ENCODE measurements at places on chromosomes 2 and 18.

- peak; percentile 38 for DNase-seq
Measured at GRCh38 chr18:78525366-78526111, 454.1 kb upstream of the SALL3 start.

- DNase-seq = no peak
Measured at GRCh38 chr2:106581755-106582147, 94.6 kb downstream of the CD8B2 start.

- DNase-seq = peak; percentile 76
Measured at GRCh38 chr2:189613650-189614420, 33.2 kb upstream of the SLC40A1 start.

- peak; percentile 65 for DNase-seq
Measured at GRCh38 chr2:46008091-46008870, 288.9 kb upstream of the EPAS1 start.

DNA sequence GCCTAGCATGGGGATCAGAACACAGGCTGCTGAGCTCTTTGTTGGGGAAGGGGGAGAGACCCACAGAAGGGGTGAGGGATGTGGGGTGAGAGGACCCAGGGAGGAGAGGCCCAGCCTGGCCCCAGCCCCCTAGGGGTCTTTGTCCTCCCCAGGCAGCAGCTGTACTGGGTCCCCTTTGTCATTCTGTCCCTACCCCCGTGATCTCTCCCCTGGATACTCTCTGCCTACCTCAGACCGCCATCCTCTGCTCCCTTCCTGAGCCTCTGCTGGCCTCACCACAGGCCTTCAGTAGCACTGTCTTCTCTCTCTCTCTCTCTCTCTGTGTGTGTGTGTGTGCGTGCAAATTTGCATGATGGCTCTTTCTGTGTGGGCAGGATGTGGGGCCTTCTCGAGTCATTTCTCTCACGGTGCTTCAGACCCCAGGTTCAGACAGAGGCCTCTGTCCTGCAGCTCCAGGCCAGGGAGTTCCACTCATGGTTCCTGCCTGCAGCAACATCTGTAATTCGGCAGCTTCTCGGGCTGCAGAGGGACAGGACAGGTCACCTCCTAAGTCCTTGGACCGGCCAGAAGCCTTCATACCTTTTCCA, 1.4 kb downstream of the PSD4 start:
- DNase-seq = no peak

DNA sequence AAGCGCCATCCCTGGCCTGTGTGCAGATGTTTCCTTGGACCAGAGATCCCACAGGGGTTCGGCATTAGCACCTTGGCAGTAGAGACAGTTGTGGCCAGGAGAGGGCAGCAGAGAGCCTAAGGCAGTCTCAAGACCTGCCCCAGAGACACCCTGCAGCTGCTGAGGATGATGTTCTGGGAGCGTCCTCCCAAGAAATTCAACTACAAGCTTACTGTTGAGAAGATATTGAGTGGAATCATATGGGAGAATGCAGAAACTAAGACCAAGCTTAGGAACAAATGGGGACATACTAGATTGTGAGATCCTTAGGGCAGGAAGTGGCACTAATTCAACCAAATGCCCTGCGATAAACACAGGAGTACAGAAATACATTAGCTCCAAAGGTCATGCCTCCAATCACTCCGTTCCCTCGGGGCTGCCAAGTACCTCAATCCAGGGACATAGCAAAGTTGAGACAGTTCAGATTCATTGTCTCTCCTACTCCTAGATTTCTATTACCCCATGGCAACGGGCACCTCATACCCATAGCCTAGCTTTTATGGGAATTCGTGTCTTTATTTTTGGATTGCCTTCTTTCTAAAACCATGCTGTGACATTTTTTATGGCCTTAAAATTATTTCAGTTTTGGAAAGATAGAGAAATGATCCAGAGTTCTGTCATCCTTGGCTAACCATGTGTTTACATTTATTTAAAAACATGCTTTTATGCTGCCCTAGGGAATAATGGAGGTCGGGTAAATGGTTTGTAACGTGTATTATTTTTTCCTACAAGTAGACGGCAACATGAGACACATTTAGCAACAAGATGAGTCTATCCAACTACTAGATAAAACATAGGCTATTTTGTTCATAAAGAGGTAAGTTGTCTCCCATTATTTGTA, 2.2 kb upstream of the ERMN start:
- peak; percentile 64 for DNase-seq

GRCh38 chr2:37575780-37576179, 95.7 kb downstream of the CDC42EP3 start:
- no peak for DNase-seq

GRCh38 chr2:205364261-205364660, 318.0 kb upstream of the NRP2 start:
- DNase-seq = no peak

- DNase-seq = peak; percentile 12
Measured at GRCh38 chr18:58025733-58026132, 18.3 kb upstream of the NEDD4L start.

DNA sequence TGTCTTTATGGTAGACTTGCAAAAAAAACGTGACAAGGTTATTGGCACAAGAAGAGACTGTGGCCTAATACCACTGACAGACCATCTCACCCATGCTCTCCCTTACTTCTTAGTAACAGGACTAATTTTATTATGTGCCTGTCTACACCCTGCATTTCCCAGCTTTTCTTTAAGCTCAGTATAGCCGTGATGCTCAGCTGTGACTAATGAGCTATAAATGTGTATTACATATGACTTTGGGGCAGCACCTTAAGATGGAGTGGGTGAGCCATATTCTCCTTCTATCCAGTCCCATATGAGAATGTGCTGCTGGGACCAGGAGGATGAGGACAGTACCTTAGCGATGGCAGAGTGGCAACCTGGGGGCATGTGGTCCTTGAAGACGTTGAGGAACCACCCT, 293.5 kb downstream of the RNF144A start:
- DNase-seq = no peak

DNA sequence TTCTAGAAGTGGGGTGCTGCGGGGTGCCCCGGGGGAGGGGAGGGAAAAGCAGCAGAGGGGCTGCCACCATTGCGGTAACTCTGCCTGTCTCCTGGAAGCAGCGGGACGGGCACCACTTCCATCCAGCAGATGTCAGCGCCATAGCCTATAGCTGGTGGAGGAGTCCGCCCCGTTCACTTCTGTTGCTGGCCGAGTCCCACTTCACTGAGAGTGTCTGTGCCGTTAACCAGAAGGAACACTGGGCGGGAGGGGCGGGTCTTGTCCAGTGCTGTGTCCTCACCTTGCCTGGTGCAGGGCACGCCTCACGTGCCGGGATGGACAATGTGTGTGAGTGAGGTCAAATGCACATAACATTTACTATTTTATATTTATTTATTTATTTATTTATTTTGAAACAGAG, 19.3 kb upstream of the ODC1 start:
- no peak for DNase-seq

DNA sequence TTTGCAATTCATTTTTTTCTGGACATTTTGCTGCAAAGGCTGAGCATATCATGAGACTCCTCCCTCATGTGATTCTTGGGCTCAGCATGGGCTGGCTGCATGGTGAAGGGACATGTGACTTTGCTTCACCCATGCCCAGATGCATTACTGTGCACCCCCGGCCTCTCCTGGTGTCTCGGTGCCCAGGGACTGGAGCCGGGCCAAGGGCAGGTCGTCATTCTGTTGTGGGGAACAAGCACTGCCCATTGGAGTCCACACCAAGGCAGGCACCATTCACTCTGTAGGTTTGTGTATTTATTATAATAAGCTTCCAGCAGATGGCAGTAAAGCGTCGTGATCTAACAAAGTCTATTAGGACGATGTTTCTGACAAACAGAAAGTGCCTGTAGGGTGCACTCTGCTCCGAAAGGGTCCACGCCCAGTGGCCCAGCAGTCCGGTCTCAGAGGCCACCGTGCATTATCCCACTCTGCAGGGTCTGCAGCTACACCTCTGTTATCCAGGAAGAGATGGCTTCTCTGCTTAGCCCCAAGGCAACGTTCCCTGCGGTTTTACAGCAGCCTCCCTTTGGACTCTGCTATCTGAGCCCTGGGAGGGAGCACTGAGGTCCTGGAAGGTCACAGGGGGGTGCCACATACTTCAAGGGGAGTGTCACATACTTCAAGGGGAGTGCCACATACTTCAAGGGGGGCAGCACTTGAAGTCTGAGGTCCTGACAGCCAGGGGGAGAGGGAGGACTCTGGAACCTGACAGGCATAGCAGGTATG, 219.6 kb downstream of the TSN start:
- DNase-seq = peak; percentile 66

DNA sequence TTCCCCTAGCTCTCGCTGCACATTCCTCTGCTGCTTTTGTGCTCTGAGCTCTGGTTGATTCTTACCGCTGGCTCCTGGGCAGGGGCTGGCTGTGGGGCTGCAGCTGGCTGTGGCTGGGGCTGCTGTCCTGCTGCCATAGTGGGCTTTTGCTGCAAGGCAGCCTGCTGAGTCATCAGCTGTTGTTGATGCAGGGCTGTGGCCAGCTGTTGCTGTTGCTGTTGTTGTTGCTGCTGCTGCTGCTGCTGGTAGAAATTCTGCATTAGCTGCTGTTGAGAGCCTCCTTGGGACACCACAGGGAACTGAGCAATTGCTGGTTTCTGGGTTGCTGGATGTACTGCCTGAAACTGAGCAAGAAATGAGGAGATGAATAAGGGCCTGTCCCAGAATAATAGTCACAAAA, 77.2 kb upstream of the NFU1 start:
- DNase-seq = peak; percentile 89

DNA sequence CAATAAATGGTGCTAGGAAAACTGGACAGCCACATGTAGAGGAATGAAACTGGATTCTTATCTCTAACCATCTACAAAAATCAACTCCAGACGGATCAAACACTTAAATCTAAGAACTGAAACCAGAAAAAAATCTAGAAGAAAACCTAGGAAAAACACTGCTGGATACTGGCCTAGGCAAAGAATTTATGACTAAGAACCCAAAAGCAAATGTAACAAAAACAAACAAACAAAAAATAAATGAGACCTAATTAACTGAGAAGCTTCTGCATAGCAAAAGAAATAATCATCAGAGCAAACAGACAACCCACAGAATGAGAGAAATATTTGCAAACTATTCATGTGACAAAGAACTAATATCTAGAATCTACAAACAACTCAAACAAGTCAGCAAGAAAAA, 314.0 kb upstream of the REV1 start:
- no peak for DNase-seq

- peak; percentile 47 for DNase-seq
Measured at GRCh38 chr18:59742325-59743111, 45.3 kb upstream of the CCBE1 start.

- no peak for DNase-seq
Measured at GRCh38 chr2:108938077-108938710, 50.8 kb downstream of the EDAR start.

Data from iris pigment epithelial cell (primary cell).